Left hindlimb (tissue), 1 donor: ENCODE measurements at places on chromosomes 16 and 17.

DNA sequence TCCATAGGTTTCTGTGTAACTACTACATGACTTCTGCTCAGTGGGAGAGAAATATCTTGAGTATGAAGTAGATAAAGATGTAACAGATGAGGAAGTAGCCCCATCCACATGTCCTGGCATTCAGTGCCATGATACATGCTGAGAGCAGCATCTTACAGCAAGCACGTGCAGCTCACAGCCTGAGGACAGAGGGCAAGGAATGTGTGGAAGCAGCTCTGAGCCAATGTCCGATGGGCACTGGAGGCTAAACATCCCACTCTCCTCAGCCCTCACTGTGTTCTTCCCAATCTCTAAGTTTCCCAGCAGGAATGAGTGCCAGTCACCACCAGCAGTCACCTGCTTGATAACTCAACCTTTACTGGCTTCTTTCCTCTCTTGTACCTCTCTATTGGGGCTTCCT is 40.4 kb downstream of the CFDP1 start:
- DNase-seq: no peak

DNA sequence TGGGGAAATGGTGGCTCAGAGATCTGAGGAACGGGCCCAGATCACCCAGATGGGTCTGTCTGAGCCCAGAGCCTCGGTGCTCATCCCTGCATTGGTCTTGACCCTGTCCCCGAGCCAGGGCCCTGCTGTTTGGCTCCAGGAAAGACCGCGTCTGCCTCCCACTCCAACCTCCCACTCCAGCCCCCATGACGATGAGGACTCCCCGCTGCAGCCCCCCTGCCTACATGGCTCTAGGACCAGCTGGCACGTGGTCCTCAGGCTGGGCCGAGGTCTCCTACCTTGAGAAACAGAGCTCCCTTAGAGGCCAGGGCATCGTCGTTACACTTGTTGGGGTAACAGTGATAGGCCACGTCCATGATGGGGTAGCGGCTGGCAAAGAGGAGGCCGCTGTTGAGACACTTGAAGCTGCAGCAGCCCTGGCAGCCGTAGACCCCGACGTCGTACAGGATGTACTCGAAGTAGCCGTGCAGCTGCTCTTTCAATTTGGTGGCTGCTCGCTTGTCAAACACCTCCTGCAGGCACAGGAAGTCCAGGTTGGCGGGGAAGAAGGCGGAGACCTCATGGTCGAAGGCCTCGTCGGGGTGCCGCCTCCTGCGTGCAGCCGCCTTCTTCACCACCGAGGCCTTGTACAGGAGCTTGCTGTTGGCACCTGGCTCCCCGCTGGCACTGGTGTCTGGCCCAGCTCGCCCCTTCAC is 59.9 kb downstream of the PRMT7 start:
- no peak for DNase-seq

GRCh38 chr17:73123606-73124320 is 31.3 kb upstream of the SLC39A11 start:
- DNase-seq: no peak

DNA sequence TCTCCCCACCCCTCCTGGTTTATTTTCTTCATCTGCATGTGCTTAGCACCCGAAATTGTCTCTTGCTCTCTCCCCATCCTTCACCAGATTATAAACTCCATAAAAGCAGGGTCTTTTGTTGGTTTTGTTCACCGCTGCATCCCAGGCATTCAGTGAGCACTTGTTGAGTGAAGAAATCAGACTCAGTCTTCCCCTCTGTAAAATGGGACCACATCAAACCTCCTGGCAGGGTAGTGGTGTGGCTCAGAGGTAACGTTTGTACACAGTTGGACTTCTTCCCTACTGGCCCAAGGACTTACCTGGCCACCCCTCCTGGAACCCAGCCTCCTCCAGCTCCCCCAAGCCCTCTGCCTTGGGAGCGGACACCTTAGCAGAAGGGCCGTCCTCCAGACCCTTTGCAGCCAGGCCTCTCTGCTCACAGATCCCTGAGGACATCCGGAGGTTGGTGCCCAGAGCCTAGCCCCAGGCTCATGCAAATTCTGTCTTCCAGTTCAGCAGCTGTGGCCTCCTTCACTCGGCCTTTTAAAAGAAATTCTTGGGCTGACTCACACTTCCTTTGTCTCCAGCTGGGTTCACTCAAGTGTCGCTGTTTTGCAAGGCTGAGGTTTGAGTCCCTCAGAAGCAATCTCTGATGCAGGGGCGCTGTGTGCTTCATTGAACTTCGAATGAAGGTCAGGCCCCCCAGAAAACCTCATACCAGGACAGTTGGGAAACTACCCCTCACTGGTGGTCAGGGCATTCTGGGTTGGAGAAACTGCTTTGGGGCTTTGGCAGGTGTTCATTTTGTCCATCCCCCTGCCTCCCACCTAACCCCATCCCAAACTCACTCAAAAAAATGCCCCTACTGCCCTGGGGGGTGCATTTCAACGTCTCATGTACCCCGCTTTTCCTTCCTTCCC is 16.8 kb upstream of the RMI2 start:
- DNase-seq: peak; percentile 68

- DNase-seq: no peak
These were observed 24.2 kb downstream of the CCDC40 start for GRCh38 chr17:80060644-80061043.

DNA sequence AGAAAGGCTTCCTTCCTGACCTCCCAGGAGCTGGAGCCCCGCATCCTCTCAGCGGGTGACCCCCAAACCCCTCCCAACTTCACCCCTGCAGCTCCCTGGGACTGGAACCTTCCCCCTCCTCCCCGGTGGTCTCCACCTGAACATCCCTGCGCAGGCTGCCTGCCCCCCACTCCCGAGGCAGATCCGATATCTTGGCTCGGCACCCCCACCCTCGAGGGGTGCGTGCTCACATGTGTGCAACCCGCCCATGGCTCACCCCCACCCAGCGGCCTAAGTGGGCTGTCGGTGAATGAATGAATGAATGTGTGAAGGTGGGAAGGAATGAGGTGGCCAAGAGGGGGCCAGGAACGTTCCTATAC is 39.7 kb downstream of the SLC7A5 start:
- no peak for DNase-seq

DNA sequence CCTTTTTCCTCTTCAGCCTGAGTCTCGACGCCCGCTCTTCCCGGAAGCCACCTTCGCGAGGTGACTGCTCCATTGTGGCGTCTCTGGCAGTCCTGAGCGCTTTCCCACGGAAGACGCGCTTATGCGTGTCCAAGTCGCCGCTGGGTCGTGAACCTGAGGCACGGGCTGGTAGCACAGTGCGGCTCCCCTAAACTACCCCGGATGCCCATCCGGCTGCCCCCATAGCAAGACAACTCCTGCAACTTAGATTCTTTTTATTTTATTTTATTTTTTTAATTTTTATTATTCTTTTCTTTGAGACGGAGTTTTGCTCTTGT is 2.1 kb upstream of the ESRP2 start:
- no peak for DNase-seq
